ENCODE measurements at places on chromosomes 2 and 18.

DNA sequence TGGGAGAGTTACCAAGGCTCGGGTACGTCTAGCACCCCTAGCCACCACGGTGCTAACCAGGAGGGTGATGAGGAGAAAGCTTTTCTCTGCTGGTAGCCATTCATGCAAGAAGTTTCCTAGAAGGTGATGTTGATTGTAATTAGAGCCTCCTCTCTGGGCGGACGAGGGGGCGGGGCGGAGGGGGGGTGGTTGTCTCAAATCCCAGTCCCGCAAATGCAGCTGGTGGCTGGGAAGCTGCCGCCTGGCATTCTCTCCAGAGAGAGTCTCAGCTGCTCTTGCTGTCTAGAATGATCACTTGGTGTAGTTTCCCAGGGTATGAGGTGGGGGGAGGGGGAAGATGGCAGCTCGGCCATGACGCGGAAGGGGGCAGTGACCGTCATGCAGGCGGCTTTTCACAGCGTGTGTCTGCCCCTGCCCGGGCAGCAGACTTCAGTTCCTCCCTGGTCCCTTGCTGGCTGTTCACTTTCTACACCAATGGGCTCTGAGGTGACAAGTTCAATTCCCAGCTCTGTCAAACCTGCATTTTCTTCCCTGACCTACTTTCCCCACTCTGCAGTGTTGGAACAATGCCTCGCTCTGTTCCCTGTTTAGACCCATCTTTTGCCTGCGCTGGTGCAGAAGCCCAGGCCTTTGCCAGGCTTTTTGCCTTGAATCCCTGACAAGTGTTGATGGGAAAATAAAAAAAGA, 61.5 kb upstream of the KLF7 start:
- peak; percentile 80 for DNase-seq

DNA sequence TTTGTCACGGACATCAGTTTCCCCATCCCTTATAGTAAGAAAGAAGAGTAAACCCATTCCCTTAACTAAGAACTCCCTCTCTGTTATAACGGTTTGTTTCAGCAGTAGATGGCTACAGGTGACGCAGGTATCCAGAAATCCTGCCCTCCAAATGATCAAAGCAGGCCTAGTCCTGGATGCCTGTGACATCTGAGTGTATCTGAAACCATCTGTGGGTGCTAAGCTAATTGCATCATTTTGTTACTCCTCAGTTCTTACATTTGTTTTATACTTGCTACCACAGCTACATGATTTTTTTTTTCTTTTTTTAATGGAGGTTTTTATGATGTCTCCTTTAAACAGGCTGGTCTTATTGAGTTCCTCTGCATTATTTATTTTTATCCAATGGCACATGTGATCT, 55.1 kb downstream of the AAK1 start:
- no peak for DNase-seq

GRCh38 chr2:111983478-111984212, 71.4 kb upstream of the TMEM87B start:
- no peak for DNase-seq

DNA sequence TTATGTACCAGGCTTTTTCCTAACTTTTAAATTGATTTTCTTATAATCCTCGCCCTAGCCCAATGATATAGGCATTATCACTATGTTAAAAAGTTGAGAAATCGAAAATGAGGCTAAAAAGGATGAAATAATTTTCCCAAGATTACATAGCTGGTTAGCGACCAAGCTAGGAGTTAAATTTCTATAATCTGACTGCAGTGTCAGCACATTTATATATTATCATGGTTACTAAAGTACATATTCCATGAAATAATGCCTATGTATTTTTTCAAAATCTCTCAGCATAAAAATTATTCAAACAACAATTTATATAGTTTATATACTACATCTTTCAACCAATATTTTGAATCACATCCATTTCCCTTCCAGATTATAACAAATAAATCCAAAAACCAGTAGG, 317.3 kb upstream of the TFPI start:
- DNase-seq: no peak

- DNase-seq: peak; percentile 88
Measured at GRCh38 chr2:37196320-37197195, at the start of gene CEBPZOS. Gene CEBPZOS, plus strand, starts transcription at chr2:37196496. Its CDS starts 3,209 bp downstream, at chr2:37199705.

DNA sequence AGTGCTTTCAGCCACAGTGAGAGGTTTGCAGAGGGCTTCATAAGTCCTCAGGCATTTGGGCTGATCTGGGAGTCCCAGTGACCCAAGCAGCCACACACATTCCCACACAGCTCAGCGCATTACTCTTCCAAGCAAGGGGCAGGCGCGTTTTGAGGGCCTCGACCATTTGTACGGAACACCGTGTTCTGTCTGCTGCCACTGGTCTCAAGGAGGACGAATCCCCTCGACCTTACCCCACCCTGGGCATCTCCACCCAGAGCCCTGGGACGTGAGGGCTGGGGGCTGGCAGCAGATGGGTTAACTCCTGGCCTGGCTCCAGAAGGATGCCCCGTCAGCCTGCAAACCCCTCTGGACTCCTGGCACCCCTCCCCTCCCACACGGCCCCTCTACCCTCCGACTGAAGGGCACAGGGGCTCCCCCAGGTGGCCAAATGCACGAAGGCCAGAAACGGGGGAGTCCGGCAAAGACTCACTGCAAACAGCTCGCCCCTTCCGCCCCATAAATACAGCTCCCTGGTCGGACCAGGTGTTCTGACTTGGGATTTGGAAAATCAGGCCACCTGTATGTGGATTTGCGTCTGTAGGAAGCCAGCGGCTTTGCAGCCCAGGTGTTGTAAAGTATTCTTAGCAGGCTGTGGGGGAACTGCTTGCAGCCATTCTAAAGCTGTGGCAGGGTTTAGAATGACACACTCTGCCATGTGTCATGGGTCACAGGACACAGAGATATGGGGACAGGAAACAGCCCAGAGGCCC, 33.6 kb upstream of the PTMA start:
- peak; percentile 80 for DNase-seq

DNA sequence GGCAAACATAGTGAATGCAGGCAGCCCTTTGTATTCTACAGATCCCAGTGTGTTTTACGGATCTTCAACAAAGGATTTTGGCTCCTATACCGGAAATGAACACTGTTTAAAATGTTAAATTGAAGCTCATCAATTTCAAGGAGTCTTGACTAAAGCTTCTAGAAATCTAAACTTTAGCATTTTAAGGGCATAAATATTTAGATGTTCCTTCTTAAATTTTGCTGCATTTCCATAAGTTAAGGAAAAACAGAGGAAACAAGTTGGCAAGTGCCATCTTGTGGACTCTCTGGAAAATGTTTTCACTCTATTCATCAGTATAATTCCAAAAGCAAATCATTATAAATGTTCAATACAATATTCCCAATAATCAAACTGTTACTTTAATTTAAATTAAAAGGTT, 19.6 kb downstream of the CHN1 start:
- no peak for DNase-seq

DNA sequence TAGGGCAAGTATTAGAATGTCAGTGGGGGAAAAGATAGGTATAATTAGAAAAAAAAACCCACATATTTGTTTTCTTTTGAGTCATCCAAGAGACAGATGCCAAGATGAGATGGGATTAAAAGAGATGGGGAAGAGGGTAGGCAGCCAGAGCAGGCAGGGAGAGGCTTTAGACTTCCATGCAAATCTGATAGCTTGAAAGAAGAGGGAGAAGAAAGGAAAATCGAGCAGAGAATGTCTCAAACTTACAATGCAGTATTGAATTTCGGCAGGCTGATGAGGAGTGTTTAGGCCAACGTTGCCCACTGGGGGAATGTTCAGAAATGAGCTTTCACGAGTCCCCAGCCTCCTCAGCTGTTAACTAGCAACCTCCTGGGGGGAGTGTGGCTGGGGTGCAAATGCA, 91.3 kb downstream of the SPATS2L start:
- no peak for DNase-seq

DNA sequence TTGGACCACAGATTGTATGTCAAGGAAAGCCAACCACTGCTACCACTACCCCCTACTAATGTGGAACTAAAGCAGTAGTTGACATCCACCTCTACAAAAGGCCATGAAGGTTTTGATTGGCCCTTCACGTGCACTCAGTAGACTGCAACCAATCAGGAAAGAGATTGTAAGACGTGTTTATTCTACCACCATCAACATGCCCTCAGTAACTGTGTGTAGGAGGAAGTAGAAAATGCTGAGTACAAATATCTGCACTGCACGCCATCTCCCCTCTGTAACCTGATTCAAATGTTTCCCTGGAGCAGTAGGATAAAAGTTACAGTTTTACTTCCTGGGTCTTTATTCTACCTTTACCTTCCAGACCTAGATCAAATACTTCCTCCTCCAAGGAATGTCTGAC, 2.9 kb upstream of the CASP10 start:
- no peak for DNase-seq

DNA sequence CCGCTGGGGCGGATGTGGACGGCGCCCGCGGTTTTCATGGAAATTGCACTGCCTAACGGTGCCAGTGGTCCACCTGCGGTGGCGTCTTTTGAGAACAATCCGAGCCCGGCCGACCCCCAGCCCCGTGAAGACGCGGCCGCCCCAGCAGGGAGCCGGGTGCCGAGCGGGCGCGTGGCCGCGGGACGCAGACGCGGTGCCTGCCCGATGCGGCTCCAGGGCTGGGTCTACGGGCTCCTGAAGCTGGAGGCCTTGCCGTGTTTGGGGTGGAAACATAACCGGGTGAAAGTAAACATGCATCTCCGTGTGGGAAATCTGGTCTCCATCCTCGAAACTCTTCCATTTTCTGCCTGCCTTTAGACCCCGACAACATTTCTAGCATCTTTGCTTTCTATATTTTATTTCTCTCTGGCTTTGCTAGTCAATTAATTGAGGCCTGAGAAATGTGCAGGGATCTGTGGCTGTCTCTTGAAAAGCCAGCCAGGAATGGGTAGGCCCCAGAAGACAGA, 572 bp downstream of the INPP4A start:
- no peak for DNase-seq

DNA sequence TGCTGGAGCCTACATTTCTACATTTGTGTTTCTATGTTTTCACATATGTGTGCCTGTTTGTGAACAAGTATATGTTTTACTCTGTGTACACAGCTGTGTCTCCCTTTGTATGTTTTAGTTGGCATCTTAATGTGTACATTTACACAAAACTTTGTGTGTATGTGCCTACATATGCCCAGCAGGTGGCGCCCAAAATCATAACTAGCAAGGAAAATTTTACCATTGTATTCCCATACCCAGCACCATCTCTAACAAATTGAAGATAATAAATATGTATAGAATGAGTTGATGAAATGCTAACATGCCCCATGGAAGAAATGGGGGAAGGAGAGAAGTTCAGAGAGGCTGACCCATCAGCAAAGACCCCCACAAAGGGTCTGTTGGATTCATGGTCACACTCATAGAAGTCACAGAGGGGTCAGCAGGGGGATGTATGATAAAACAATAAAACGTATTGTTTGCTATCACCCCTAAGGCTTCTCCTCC, 48.1 kb downstream of the PKDCC start:
- DNase-seq: peak; percentile 79

- no peak for DNase-seq
Measured at GRCh38 chr18:34880403-34880802, 160.8 kb upstream of the MAPRE2 start.

- no peak for DNase-seq
Measured at GRCh38 chr2:44304258-44304657, 29.0 kb downstream of the SLC3A1 start.

GRCh38 chr18:47929681-47930198, 719 bp downstream of the SMAD2 start:
- DNase-seq: no peak

DNA sequence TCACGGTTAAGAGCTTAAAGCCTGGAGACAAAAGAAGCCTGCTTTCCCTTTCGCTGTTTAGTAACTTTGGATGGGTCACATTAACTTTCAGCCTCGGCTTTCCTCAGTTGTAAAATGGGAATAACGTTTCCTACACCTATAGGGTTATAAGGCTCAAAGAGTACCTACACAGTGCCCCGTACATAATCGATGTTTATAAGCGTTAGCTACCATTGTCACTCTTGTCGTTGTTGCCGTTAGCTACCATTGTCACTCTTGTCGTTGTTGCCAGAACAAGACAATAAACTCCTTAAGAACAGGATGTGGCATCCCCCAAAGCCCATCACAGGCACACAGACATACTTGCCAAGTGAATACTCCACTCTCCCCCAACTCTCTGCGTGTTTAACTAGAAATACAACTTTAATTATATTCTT, 901 bp upstream of the MFSD6 start:
- no peak for DNase-seq

GRCh38 chr2:20755132-20755800, 67.6 kb downstream of the LDAH start:
- DNase-seq: no peak

- DNase-seq: no peak
Measured at GRCh38 chr2:42858140-42859005, 66.0 kb upstream of the HAAO start.

GRCh38 chr2:34126279-34126678, 527.2 kb upstream of the FAM98A start:
- no peak for DNase-seq

DNA sequence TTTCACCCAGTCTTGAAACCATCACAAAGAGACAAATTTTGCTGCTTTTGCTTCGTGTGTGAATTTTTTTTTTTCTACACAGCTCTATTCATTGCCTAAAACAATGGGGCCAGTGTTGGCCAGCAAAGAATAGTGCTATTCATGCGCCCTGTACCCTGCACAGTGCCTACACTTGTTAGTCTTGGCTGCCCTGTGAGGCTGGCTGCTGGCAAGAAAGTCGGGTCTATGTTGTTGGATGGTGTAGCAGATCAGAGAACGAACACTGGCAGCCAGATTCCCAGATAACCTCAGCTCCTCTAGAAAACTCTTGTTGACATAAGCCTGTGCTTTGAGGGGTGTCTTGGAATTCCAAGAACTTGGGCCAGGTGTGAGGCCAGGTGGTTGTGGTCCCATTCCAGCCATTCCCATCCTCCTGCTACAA, 455.7 kb upstream of the TCF4 start:
- peak; percentile 49 for DNase-seq

DNA sequence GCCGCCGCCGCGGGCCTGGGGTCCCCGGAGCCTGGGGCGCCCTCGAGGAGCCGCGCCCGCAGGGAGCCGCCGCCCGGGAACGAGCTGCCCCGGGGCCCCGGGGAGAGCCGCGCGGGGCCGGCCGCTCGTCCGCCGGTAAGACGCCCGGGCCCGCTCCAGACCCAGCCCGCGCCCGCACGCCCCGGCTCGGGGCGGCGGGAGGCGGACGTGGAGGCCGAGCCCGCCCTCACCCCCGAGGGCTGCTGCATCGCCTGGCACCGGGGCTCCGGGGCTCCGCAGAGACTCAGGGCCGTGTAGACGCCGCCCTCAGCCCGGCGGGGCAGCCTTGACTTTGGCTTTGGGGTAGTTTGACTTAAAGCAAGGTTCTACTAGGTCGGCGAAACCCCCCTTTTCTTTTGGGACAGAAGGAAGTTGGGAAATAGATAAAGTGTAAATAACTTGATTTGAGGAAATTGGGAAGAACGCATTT, 335 bp downstream of the ERFE start:
- no peak for DNase-seq

- no peak for DNase-seq
Measured at GRCh38 chr18:29651122-29651680, 1391.3 kb downstream of the DSC3 start.

- DNase-seq: peak; percentile 19
Measured at GRCh38 chr2:53202063-53202462, 565.5 kb upstream of the CHAC2 start.
